Fibroblast of pulmonary artery (primary cell): ENCODE measurements at places on chromosomes 5 and 9.

- DNase-seq = no peak
Observed at GRCh38 chr9:101639785-101640665, 45.3 kb upstream of the PPP3R2 start.

GRCh38 chr5:78542321-78542840, 106.2 kb downstream of the LHFPL2 start:
- DNase-seq = no peak

DNA sequence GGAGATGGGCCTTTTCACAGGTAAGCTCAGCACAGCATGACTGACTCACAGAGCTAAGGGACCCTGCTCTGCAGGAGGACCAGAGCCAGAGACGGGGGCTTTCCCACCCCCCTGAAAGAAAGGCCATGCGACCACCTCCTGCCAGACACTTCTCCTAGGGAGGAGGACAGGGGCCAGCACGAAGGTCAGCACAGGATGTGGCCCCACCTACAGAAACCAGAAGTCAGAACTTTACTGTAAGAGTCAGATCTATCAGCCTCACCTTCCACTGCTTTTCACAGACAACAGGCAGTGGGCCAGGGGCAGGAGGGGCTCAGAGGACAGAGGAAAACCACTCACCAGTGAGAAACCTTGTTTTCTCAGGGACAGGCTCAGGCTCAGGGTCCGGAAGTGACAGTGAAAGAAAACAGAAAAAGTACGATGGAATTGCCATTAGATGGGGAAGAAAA, 37.9 kb downstream of the CCNJL start:
- no peak for DNase-seq

DNA sequence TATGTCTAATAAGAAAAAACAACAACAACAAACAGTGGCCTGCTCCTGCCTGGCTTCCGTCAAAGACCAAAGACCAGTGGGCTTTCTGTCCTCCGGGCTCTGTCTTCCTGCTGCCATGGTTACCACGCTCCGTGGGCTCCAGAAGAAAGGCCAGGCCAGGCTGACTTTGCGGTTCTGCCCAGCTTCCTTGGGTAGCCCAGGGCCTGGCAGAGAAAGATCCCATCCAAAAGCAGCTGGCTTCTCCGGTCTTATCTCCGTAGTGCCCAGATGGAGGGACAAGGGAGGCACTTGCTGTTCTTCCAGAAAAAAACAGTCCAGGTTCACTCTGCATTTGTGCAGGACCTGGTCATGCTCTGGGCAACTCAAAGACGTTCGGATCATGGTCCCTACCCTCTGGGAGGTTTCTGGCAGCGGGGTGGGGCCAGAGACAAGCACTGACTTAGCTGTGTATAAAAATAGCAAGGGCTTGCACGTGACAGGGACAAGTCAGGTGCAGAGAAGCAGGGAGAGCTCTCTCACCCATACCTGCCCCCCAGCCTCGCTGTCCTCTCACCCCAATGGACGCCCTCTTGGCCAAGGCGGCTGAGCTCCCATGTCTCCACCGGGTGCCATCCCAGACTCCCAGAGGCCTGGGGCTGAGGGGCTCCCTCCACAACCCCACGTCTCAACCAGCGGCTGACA, 212.2 kb downstream of the C9orf50 start:
- no peak for DNase-seq

DNA sequence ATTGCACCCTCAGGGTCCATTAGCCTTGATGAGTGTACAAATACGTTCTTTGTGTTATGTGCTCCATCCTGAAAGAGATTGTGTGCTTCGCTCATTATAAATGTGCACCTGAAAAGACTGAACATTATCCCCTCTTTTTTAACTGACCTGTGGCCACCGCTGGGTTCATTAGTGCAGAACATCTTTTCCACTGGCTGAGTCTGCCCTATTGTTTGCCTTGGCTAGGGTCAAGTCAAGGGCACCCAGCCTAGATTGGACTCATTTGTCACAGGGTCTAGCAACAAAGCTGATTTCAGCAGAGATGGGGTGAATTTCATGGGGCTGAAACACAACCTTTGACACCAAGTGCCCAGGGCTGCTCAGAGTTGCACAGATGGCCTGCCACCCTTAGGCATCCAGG, 764.1 kb upstream of the ARRDC3 start:
- DNase-seq = no peak

DNA sequence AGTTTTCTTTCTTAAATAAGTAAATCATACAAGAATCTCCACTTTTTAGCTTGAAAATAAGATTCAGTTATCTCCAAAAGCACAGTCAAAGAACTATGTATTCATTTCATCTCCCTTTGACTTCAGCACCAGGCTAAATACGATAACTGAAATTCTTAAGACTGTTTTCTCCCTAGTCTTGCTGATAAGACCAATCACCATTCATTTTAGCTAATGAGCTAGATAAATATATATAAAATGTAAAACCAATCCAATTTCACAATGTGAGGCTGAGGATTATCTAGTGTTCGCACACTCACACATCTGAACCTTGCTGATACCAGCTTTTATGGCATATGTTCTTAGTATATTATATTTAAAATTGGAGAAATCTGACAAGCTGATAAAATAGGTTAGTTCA, 17.3 kb upstream of the ZNF622 start:
- no peak for DNase-seq

- DNase-seq = no peak
Observed at GRCh38 chr5:173964506-173964905, 24.5 kb upstream of the C5orf47 start.

DNA sequence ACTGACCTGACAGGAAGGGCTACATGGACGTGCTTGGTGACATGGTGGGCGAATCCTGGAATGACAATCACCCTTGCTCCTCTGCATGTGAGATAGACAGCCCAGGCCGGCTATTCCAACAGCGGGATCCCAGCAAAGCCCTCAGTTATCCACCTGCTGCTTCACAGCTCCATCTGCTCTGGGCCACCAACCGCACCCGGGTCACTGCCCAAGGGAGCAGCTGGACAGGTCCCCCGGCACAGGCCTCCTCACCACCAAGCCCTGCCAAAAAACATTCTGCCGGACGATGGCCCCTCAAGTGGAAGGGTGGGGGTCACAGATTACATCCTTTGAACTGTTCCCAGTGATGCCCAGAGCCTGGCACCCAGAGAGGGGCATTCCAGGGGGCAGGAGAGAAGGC, 39.6 kb downstream of the STK10 start:
- DNase-seq = no peak

GRCh38 chr9:13728131-13728530, 448.6 kb upstream of the MPDZ start:
- DNase-seq = peak; percentile 36

GRCh38 chr5:163387589-163388343, 49.6 kb upstream of the CCNG1 start:
- no peak for DNase-seq

DNA sequence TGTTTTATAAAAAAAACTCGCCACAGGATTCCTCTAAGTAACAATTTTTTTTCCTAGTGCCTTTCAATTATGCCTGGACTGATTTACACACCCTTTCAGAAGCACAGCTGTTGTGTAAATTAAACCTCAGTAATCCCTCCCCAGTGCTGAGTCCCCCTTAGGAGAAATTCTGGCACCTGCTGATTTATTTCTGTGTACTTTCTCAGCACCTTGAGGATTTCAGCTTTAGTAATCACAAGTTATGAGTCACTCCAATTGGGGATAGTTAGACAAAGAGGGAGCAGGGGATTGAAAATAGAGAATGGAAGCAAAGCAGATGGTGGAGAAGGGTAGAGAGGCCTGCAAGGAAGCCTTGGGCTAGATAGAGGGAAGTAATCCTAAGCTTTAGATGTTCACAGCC, 171.7 kb downstream of the TTLL11 start:
- no peak for DNase-seq

- peak; percentile 54 for DNase-seq
Observed at GRCh38 chr5:167489202-167489601, 802.2 kb upstream of the WWC1 start.
